IMR-90 (cell line): ENCODE measurements at places on chromosomes 7 and 10. TPM values are rescaled to one million over a fixed set of nuclear protein-coding genes. Genes with fewer than 3 reads are reported as not detected.

DNA sequence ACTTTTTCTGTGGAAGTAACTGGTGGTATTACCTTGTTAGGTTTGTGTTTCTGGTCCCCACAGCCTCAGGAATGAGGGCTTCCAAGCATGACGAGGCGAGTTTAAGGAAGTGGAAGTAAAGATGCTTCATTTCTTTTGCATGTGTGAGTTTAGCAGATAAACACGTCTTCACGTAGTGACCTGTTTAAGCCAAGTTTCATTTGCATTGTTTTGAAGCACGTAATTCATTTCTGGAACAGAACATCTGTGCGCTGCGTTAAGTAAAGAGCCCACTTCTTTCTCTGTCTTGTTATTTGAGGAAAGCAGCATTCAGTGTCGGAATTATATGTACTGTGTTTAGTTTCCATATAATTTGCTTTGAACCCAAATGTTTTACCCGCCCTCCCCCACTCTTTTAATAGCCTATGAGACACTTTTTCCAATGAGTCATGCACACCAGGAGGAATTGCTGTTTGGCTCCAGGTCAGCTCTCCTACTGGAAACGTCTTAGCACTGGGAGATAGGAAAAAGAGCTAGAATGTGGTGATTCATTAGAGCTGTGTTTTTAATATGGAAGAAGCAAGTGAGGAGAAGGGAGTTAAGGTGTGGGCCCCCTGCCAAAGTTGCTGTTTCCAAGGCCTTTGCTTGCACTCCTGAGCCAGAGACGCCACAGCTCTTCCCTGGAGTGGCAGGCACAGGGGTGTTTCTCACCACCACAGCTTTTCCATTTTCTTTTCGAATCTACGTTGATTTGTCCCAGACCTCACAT lies 36.7 kb downstream of the BTBD16 start:
- no peaks in the 10 kb centered on the region for H3K36me3 ChIP-seq
- DNase-seq: peak; percentile 91
- H3K4me1 ChIP-seq: peaks cover 8% of the 10 kb centered on the region
- no peaks in the 10 kb centered on the region for H3K27me3 ChIP-seq
- H3K4me3 ChIP-seq: peak overlapping the region; percentile 28; the same call in 1 of the 2 replicates

GRCh38 chr7:139731802-139732470 lies 45.9 kb downstream of the HIPK2 start:
- H3K27me3 ChIP-seq: no peaks in the 10 kb centered on the region
- DNase-seq: peak; percentile 83
- peak overlapping the region; percentile 52 for H3K27ac ChIP-seq
- H3K4me3 ChIP-seq: no peak overlapping the region

- H3K4me1 ChIP-seq: no peaks in the 10 kb centered on the region
- H3K4me3 ChIP-seq: no peak overlapping the region
- H3K27me3 ChIP-seq: peaks cover 61% of the 10 kb centered on the region
- no peak overlapping the region for H3K27ac ChIP-seq
Observed at GRCh38 chr10:93565446-93565845, 1.0 kb upstream of the FFAR4 start.

DNA sequence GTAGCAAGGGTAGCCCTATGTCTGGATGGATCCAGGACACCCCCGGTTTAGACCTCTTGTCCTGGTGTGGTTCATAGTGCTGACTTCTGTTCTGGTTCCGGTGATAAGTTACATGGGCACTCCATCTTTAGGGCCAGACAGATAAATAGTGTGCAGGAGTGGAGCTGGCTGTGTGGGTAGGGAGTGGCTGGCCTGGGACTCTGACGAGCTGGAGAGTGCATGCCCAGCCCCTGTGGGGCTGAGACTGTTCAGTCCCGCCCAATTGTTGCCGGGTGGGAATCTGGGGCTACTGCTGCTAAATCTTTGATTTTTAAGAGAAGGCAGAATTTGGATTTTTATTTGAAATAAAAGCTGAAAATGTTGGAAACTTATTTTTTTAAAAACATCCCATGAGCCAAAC lies 27.3 kb downstream of the PDCD11 start:
- no peaks in the 10 kb centered on the region for H3K4me1 ChIP-seq
- H3K36me3 ChIP-seq: peaks cover 58% of the 10 kb centered on the region
- no peak overlapping the region for H3K4me3 ChIP-seq
- no peak overlapping the region for H3K27ac ChIP-seq

- no peak overlapping the region for H3K4me3 ChIP-seq
- H3K27ac ChIP-seq: no peak overlapping the region
- H3K36me3 ChIP-seq: no peaks in the 10 kb centered on the region
- no peaks in the 10 kb centered on the region for H3K27me3 ChIP-seq
- H3K4me1 ChIP-seq: no peaks in the 10 kb centered on the region
Observed at GRCh38 chr7:89073776-89074175, 278.2 kb upstream of the TEX47 start.

DNA sequence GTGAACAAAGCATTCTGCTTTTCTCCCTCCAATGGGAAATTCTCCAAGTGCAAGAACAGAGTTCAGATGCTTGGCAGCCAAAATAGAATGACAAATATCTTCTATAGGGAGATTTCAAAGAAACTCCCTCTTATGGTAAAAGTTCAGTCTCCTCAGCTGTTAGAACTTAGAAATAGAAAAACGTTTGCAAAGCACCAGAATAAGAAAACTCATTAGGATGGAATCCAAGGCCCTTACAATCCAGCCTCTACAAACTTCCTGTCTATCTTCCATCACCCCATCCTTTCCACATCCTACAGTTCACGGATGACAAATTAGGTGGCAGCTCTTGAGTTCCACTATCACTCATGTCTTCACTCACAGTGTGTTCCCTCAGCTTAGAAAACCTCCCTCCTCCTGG lies 25.7 kb downstream of the FAM13C start:
- no peaks in the 10 kb centered on the region for H3K36me3 ChIP-seq
- H3K4me3 ChIP-seq: no peak overlapping the region

GRCh38 chr7:116499168-116500077 lies at the start of gene CAV2:
Gene CAV2, plus strand, starts transcription at chr7:116499738. Its CDS starts 44 bp downstream, at chr7:116499782.
- no peaks in the 10 kb centered on the region; the same call in 1 of the 2 replicates for H3K36me3 ChIP-seq
- DNase-seq: peak; percentile 48
- peaks cover 15% of the 10 kb centered on the region for H3K4me1 ChIP-seq
- H3K4me3 ChIP-seq: peak within 1 kb of the TSS; percentile 88

GRCh38 chr10:117237401-117237991 lies 3.4 kb upstream of the SLC18A2 start:
- peaks cover 37% of the 10 kb centered on the region for H3K27me3 ChIP-seq
- DNase-seq: no peak
- H3K27ac ChIP-seq: no peak overlapping the region
- H3K4me1 ChIP-seq: no peaks in the 10 kb centered on the region

- no peaks in the 10 kb centered on the region for H3K36me3 ChIP-seq
- H3K27ac ChIP-seq: no peak overlapping the region
Observed at GRCh38 chr10:125217990-125218675, 57.8 kb upstream of the CTBP2 start.

- H3K36me3 ChIP-seq: no peaks in the 10 kb centered on the region
- no peaks in the 10 kb centered on the region for H3K4me1 ChIP-seq
- H3K4me3 ChIP-seq: peak overlapping the region; percentile 72
- peak overlapping the region; percentile 72 for H3K27ac ChIP-seq
- H3K27me3 ChIP-seq: no peaks in the 10 kb centered on the region
Observed at GRCh38 chr7:94655126-94655847, 646 bp downstream of the SGCE start.

- no peak overlapping the region for H3K4me3 ChIP-seq
- H3K36me3 ChIP-seq: peaks cover 63% of the 10 kb centered on the region
- H3K27me3 ChIP-seq: no peaks in the 10 kb centered on the region
- H3K4me1 ChIP-seq: peaks cover 16% of the 10 kb centered on the region
Observed at GRCh38 chr7:100886936-100887515, 2.5 kb downstream of the UFSP1 start.

DNA sequence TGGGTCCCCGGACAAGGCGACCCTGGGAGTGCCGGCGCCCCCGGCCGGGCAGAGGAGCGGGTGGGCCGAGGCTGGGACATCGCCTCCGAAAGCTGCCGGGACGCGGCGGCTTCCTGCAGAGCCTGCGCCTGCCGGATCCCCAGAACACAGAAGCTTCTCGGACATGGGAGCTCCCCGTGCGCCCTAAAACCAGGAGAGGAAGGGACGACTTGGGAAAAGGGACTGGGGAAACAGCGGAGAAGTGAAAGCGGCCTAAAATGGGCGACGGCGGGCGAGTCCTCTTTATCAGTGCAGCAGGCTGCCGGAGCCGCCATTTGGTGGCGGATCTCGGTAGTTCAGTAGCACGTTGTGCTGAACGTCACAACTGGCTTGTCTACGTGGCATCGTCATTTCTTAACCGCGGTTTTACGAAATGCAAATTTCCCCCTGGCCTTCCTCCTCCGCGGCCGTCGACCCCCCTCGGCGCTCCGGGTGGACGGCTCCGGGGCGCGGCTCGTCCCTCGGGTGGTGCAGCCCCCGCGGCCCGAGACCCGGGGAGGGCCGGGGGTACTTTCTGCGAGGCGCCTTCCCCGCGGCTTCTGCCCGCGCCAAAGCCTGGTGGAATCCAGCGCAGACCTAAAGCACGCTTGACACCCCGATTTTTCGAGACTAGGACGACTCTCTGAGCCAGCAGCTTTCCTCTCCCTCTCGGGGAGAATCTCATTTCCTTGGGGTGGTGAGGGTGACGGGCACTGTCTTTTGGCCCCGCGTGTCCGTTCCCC lies 9.9 kb upstream of the SPAG6 start:
- H3K27me3 ChIP-seq: peaks cover 55% of the 10 kb centered on the region
- H3K27ac ChIP-seq: no peak overlapping the region
- peak; percentile 52 for DNase-seq

DNA sequence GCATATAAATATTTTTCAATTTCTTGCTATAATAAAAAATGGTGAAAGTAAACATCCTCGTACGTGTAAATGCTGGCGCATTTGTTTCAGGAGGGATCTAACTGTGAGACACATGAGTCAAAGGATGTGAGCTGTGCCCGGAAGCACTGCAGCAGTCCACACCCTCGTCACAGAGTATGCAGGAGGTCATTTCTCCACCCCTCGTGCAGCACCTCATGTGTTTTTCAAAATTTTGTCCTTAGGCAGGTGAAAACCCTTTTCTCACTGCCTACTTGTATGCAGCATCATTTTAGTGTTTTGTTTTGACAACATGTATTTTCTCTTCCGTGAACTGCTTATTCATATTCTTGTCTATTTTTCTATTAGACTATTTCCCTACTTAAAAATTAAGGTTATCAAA lies 162.7 kb downstream of the AVL9 start:
- H3K36me3 ChIP-seq: no peaks in the 10 kb centered on the region
- H3K27ac ChIP-seq: no peak overlapping the region
- H3K27me3 ChIP-seq: no peaks in the 10 kb centered on the region
- H3K4me1 ChIP-seq: no peaks in the 10 kb centered on the region; the same call in none of the 2 replicates

- no peaks in the 10 kb centered on the region for H3K4me1 ChIP-seq
- no peaks in the 10 kb centered on the region for H3K27me3 ChIP-seq
- no peak overlapping the region for H3K4me3 ChIP-seq
- peak; percentile 24 for DNase-seq
- no peak overlapping the region for H3K27ac ChIP-seq
- no peaks in the 10 kb centered on the region for H3K36me3 ChIP-seq
Observed at GRCh38 chr10:8312781-8313180, 258.3 kb downstream of the GATA3 start.

DNA sequence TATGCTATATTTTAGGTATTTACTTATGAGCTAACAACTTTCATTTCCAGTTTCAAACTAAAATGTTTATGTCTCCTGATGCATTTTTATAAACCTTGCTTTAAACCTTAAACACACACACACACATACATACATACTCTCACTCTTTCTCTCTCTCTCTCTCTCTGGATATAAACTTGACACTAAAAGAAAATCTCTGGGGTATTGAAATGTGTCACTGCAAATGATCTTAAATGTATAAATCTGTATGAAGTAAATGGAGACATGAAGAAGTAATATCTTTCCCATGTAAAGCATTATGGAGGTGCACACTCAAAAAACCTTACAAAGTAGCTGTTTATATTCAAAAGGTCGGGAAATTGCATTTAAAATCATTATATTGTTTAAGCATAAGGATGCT lies 37.0 kb downstream of the RELN start:
- H3K27me3 ChIP-seq: no peaks in the 10 kb centered on the region
- no peaks in the 10 kb centered on the region for H3K36me3 ChIP-seq
- no peaks in the 10 kb centered on the region for H3K4me1 ChIP-seq
- DNase-seq: no peak

DNA sequence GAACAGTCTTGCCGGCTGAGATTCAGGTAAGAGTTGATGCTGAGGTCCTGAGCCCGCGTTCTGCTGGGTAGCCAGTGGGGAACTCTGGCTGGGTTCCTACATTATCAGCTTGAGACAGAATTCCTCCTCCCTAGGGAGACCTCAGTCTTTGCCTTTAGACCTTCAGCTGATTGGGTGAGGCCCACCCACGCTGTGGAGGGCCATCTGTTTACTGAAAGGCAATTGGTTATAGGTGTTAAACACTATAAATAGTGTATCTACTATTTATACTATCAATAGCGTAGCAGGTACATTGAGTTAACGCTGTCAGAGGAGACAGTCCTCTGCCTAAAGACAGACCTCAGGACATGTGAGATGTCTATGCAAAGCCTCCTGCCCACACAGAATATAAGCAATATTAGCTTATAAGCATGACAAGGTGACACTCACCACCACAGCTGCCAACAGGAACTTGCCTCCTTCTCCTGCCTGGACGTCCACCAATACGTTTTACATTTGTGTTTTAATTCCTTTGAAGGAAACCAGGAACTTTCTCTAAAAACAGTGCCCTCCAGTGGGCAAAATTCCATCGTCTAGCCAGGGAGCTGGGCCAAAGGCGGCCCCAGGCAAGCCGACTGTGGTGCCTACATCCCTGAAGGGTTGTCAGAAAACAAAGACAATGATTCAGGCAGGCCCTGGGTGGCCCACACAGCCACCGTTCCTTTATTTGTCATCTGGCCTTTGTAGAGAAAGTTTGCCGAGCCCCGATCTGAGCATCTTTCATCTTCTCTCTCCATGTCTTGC lies 58.8 kb downstream of the INSIG1 start:
- peaks cover 32% of the 10 kb centered on the region for H3K27me3 ChIP-seq
- no peak overlapping the region for H3K27ac ChIP-seq
- no peaks in the 10 kb centered on the region for H3K36me3 ChIP-seq
- no peak overlapping the region for H3K4me3 ChIP-seq

- H3K4me3 ChIP-seq: no peak overlapping the region
- H3K36me3 ChIP-seq: no peaks in the 10 kb centered on the region
- H3K4me1 ChIP-seq: no peaks in the 10 kb centered on the region
- H3K27me3 ChIP-seq: no peaks in the 10 kb centered on the region
- no peak overlapping the region for H3K27ac ChIP-seq
- no peak for DNase-seq
Observed at GRCh38 chr7:52249741-52250140, 785.7 kb upstream of the POM121L12 start.

GRCh38 chr10:89120931-89121763 lies 86.0 kb downstream of the CH25H start:
- peak; percentile 25 for DNase-seq
- H3K27ac ChIP-seq: no peak overlapping the region
- no peaks in the 10 kb centered on the region for H3K36me3 ChIP-seq
- no peaks in the 10 kb centered on the region for H3K27me3 ChIP-seq

GRCh38 chr10:124482876-124483275 lies 21.3 kb downstream of the LHPP start:
- H3K4me1 ChIP-seq: no peaks in the 10 kb centered on the region
- no peak for DNase-seq
- H3K27ac ChIP-seq: no peak overlapping the region
- H3K27me3 ChIP-seq: no peaks in the 10 kb centered on the region
- H3K4me3 ChIP-seq: no peak overlapping the region

- H3K4me1 ChIP-seq: no peaks in the 10 kb centered on the region
- no peaks in the 10 kb centered on the region for H3K36me3 ChIP-seq
- no peak within 1 kb of the TSS for H3K27ac ChIP-seq
Observed at GRCh38 chr7:48924433-48924832, at the start of gene CDC14C. Gene CDC14C, plus strand, starts transcription at chr7:48924547. Its CDS starts 126 bp downstream, at chr7:48924673.

The SPDYE16 gene
- not detected in 2 replicates for total RNA-seq

The FKBP6 gene
- not detected in 2 replicates for total RNA-seq

The VIM gene
- total RNA-seq: 6,409 and 6,735 TPM in 2 replicates

The FFAR4 gene
- not detected in 2 replicates for total RNA-seq

The PLXDC2 gene
- total RNA-seq: 5.0 and 6.1 TPM in 2 replicates

The CALML5 gene
- total RNA-seq: not detected in 2 replicates

The ZNF804B gene
- not detected in 2 replicates for total RNA-seq

The MPP7 gene
- 1.4 TPM in 2 replicates for total RNA-seq

The FOXI2 gene
- not detected in 2 replicates for total RNA-seq

The ASZ1 gene
- not detected in 2 replicates for total RNA-seq

The FAM131B gene
- total RNA-seq: 2.5 and 3.4 TPM in 2 replicates

The TCAF1 gene
- 86.4 and 91.8 TPM in 2 replicates for total RNA-seq

The TLX1 gene
- not detected in 2 replicates for total RNA-seq
